ENCODE measurements at places on chromosomes 2 and 18. TPM values are rescaled to one million over a fixed set of nuclear protein-coding genes. Genes with fewer than 3 reads are reported as not detected.

The GGCX gene
- 232 TPM for total RNA-seq

The NTSR2 gene
- total RNA-seq: not detected

The DLX2 gene
- not detected for total RNA-seq

The RGPD3 gene
- total RNA-seq: 0.13 TPM

Data from left lobe of liver (tissue), 2 donors.